ENCODE measurements at places on chromosomes 16 and 17.

DNA sequence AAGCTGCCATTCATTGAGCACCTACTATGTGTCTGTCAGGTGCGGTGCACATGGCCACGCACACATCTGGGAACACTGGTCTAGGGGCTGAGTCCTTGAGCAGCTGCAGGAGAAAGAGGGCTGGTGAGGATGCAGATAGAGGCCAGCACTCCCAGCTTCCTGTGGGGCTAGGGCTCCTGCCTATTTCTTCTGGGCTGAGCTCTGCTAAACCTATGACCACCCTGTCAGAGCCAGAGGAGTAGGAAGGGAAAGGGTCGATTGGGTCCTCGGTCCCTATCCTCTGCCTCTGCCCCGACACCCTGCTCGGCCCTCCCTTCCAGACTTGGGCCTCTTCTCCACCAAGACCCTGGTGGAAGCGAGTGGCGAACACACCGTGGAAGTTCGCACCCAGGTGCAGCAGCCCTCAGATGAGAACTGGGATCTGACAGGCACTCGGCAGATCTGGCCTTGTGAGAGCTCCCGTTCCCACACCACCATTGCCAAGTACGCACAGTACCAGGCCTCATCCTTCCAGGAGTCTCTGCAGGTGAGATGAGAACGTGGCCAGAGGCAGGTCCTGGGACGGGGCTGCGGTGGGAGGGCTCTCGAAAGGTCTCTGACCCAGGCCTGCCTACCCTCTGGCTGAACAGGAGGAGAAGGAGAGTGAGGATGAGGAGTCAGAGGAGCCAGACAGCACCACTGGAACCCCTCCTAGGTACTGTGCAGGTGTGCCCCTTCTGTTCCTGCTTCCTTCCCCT lies 4.0 kb upstream of the TMEM88 start:
- no peak for DNase-seq

DNA sequence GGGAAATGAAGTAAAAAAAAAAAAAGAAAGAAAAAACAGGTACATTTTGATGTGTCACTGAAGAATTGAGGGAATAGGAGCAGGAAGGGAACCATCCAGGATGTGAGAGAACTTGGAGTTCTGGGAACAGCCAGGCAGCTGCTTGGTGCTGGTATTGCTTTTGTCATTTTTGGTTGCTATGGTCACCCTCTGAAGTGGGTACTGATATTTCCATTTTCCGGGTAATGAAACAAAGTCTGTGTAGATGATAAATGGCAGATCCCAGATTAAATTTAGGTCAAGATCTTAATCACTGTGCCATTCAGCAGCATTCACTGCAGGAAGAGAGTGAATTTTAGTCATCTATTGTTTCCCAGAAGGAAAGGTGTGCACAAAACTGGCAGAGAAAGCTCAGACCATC lies 93.6 kb downstream of the ABCA8 start:
- no peak for DNase-seq

DNA sequence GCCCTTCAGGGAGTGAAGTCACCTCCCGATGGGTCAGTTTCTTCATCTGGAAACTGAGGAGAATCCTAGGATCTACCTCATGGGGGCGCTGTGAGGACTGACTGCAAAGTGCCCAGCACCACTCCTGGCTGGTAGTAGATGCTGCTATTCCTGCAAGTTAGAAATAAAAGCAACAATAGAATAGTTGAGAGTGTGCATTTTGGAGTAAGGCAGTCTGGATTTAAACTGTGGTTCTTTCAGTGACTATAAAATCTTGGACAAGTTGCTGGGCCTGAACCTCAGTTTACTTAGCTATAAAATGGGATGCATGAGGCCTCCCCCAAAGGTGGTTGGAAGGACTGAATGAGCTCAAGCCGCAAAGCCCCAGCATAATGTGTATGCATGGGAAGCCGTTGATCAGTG lies 70.6 kb downstream of the CYB5B start:
- peak; percentile 39 for DNase-seq

GRCh38 chr17:4161967-4162305 lies 18.9 kb downstream of the CYB5D2 start:
- DNase-seq = no peak

- DNase-seq = no peak
Observed at GRCh38 chr16:15055141-15056053, 477 bp downstream of the NTAN1 start.

GRCh38 chr17:76957678-76958464 lies 89.7 kb downstream of the MGAT5B start:
- DNase-seq = no peak

All from T-helper 2 cell (primary cell).